ENCODE measurements at places on chromosomes 3 and 15.
A peak's percentile ranks its signal among the peaks of the same experiment; 100 is the strongest.

- no peak for DNase-seq
Measured at GRCh38 chr3:192915722-192916121, 1.9 kb downstream of the MB21D2 start.

- no peak for DNase-seq
Measured at GRCh38 chr15:48664436-48664835, 18.9 kb upstream of the FBN1 start.

GRCh38 chr3:117524890-117525289, 815.3 kb downstream of the TUSC7 start:
- DNase-seq = peak; percentile 87

DNA sequence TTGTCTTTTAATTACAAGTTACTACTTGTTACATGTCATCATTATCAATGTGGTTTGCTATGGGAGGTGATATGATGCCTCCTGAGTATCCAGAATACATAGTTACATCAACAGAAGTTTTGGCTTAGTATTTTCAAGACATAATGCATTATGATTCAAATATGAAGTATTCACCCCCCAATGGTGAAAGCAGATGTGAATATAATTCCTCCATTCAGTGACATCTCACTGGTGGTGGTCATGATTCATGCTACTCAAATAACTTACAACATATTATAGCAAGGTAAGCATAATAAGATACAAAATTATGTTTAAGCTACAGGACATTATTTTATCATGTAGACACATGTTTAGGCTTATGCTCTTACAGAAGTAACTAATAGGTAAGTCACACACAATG, 34.9 kb upstream of the TTBK2 start:
- DNase-seq = peak; percentile 81

- DNase-seq = peak; percentile 6
Measured at GRCh38 chr3:100400419-100400779, 490 bp downstream of the TOMM70 start.

DNA sequence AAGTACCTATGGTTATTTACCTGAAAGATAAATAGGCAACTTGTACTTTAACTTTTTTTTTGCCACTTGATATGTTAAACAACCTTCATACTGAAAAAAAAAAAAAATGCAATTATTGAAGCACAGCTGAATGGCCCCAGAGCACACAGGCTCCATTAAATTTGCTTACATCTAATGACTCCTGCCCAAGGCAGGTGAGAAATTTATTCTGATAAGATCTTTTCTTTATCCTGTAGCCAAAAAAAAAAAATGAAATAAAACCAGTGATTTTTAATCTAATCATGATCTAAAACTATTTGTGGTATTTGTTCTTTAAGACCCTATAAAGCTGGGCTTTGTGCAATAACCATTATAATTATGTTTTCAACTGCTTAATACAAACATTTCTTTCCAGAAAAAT, 115.7 kb downstream of the DPH6 start:
- no peak for DNase-seq

DNA sequence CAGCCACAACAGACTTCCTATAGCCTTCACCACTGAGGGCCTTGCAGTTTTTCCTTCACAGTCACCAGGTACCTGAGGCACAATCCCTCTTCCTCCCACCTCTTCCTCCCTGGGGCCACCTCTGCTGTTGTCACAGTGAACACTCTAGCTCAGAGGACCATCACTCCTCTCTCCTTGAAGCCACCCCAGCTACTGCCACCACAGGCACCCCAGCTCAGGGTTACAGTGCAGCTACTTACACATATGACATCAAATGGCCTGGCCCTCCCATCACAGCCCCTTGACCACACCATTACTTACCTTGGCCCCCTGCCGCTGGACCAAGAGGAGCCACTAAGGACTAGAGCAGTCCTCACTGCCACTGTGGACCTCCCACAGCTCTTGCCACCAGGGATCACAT, 213.5 kb upstream of the CRBN start:
- no peak for DNase-seq

GRCh38 chr15:35092846-35093245, 7.8 kb upstream of the NANOGP8 start:
- no peak for DNase-seq

- DNase-seq = no peak
Measured at GRCh38 chr3:177379045-177379444, 181.8 kb upstream of the TBL1XR1 start.

DNA sequence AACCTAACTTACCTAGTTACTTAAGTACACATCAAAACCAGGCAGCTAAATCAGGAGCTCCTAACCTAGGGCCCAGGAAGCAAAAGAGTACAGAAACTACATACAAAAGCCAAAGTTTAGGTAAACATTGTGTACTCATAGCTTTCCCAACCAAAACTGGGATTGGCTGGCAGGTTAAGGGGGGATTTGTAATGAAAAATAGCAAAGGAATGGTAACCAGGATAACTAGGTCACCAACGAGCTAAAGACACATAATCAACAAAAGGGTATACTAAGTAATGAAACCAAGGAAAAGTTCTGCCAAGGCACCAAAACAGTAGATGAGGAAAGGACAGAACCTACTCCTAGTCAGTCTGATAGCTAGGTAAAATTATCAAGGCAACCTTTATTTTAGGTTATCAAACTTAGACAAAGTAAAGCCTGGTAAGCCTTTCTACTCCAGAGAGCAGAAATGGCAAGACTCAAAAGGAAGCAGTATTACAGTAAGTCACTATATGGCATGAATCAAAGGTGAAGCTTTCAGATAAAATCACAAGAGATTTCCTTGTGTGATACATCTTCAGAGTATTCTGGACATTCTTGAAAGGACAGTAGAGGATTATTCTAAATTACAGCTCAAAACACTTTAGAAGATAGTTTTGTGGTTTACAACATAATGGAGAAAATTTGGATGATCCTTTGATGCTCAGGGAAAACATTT, 10.2 kb downstream of the TRA2B start:
- no peak for DNase-seq

GRCh38 chr15:69830430-69830829, 267.3 kb downstream of the TLE3 start:
- DNase-seq = no peak

GRCh38 chr3:72164635-72164978, 379.7 kb upstream of the PROK2 start:
- DNase-seq = no peak

GRCh38 chr15:28985691-28986090, 99.9 kb downstream of the APBA2 start:
- no peak for DNase-seq

GRCh38 chr3:15042936-15043335, 22.2 kb downstream of the MRPS25 start:
- peak; percentile 53 for DNase-seq

DNA sequence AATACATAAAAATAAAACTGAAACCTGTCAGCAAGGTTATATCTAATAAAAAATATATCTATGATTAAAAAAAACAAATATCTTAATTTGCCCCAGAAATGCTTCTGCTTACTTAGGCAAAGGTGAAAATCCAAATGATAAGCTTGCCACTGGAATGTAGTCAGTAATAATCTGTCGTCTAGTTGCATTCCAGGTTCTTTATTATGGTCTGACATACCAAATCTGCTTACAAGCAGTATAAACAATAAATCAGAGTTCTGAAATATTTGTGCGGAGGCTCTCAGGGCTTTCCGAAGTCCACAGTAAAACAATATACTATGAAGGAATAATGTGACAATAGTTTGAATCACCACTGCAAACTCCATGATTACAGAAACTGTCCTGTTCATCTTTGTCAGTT, 1133.5 kb downstream of the ROBO1 start:
- peak; percentile 23 for DNase-seq

All from fibroblast of skin of abdomen (primary cell).